ENCODE measurements at places on chromosomes 7 and 10. TPM values are rescaled to one million over a fixed set of nuclear protein-coding genes. Genes with fewer than 3 reads are reported as not detected.

Gene VAX1
- total RNA-seq = not detected

Gene PRKCQ
- total RNA-seq = 0.12 TPM

DNA sequence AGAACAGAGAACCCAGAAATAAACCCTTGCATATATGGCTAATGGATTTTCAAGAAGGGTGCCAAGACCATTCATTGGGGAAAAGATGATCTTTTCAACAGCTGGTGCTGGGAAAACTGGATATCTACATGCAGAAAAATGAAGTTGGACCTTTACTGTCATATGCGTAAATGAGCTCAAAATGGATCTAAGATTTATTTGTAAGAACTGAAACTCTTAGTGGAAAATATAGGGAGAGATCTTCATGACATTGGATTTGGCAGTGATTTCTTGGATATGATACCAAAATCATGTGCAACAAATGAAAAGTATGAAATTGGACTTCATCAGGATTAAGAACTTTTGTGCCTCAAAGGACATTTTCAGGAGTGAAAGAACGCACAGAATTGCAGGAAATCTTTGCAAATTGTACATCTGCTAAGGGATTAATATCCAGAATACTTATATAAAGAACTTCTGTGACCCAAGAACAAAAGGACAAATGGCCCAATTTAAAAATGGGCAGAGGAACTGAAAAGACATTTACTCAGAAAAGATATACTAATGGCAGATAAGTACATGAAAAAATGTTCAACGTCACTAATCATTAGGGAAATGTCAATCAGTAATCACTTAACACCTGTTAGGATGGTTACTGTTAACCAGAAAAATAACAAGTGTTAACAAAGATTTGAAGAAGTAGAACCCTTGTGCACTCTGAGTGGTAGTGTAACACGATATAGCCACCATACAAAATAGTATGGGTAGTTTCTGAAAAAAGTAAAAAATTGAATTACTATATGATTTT lies 6.1 kb downstream of the DBF4 start:
- no peak for DNase-seq

DNA sequence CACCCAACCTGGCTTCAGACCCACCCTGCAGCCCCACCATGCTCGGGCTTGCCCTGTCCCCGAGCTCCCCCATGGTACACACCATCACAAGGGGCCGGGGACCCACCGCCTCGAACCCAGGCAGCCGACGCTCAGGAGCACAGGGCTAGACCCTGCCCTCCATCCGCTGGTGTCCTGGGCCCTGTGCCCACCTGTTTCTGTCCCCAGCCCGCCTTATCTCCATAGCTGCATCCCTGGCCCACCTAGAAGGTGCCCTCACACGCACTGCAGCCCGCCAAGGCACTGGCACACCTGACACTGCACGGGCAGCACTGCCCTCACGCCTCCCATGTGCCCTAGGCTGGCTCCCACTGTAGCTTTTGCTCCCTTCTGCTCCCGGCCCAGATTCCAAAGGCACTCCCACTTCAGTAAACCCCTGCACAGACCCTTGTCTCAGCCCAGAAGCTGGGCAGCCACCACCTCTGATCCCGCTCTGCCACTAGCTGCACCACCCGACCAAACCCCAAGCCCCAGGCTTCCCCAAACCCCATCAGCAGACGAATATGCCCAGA lies 17.1 kb downstream of the YKT6 start:
- peak; percentile 22 for DNase-seq

GRCh38 chr10:98260350-98260749 lies 7.6 kb downstream of the LOXL4 start:
- no peak for DNase-seq

DNA sequence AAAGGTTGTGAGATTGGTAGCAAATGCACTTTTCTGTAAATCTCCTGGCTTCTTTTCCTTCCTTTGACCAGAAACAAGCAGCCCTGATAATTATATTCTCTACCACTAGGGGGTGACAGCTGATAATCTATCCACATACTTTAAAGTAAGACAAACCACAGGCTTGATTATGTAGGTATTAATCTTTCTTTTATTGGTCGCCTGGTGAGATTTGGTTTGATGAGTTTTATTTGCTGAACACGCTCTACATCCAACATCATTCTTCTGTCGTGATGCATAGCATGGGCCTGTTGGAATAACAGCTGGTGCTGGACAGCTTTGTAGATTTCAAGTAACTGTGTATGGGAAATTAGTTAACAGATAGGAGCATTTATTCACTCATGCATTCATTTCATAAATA lies 63.5 kb downstream of the ZNF365 start:
- no peak for DNase-seq

DNA sequence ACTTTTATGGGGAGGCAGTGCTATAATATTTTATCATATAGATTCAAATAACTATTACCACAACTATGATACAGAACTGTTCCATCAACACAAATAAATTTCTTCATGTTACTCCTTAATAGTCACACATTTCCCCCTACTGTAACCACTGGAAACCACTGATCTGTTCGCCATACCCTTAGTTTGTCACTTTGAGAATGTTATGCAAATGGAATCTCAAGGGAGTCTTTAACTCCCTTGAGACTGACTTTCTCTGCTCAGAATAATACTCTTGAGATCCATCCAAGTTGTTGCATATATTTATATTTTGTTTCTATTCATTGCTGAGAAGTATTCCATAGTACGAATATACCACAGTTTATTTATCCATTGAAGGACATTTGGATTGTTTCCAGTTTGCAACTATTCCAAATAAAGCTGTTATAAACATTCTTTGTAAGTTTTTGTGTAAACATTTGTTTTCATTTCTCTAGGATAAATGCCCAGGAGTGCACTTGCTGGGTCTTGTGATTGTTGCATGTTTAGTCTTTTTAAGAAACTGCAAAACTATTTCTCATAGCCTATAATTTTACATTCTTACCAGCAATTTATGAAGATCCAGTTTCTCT lies 19.7 kb upstream of the PON2 start:
- DNase-seq = no peak

GRCh38 chr7:35253460-35253709 lies 515 bp downstream of the TBX20 start:
- peak; percentile 38 for DNase-seq

DNA sequence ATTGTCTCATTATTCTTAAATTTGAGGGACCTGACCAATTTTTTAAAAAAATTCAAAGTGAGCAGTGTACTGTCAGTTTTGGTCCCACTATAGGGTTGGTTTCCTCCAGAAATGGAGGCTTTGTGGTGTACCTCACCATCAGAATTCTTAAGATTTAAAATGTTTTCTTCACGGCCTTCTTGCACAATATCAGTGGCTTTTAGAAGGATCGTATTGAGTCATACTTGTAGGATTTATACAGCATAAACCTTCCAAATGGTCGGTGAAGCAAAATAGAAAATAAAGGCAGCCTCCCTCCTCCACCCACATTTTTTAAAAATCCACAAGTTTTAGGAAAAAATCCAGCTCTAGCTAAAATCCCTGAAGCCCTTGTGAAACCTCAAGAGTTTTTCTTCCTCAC lies 126.4 kb downstream of the RNLS start:
- DNase-seq = no peak

GRCh38 chr7:44367475-44368043 lies 42.2 kb upstream of the CAMK2B start:
- DNase-seq = no peak
